Activated B cell treated with CpG ODN at 0.5 μM for 24 hours (primary cell): ENCODE measurements at places on chromosomes 1 and 21. TPM values are rescaled to one million over a fixed set of nuclear protein-coding genes. Genes with fewer than 3 reads are reported as not detected.

CCDC30 gene
- 3.5 and 4.3 TPM in 2 replicates for total RNA-seq

GRCh38 chr1:45499415-45499769 lies 481 bp downstream of the CCDC163 start:
- peak overlapping the region; percentile 88 for H3K27ac ChIP-seq
- H3K27me3 ChIP-seq: no peaks in the 10 kb centered on the region
- peak overlapping the region; percentile 97 for H3K4me3 ChIP-seq
- peaks cover 7% of the 10 kb centered on the region for H3K36me3 ChIP-seq

GRCh38 chr1:89489047-89489729 lies 35.4 kb upstream of the LRRC8B start:
- H3K4me1 ChIP-seq: no peaks in the 10 kb centered on the region
- H3K27ac ChIP-seq: no peak overlapping the region
- H3K4me3 ChIP-seq: no peak overlapping the region
- peaks cover 4% of the 10 kb centered on the region for H3K27me3 ChIP-seq
- no peak for DNase-seq
- no peaks in the 10 kb centered on the region for H3K36me3 ChIP-seq

TMED5 gene
- total RNA-seq: 38.7 and 42.3 TPM in 2 replicates

SELE gene
- not detected in 2 replicates for total RNA-seq

DNA sequence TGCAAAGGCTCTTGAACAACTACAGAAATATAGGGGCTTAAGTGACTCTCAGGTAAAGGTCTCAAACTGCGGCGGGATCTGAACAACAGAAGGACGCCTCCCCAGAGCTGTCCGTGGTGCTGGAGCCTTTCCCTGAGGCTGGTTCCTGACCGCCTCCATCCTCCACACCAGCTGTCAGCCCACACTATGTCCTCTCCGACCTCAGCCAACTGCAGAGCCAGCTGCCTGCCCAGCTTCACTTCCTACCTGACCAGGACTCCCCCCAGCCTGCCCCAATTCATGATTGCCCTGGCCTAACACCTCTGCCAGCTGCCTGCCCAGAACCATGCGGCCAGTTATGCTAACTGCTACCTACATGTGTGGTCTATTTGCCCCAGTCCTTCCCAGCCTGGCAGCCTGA lies 63.6 kb upstream of the ZC3H12A start:
- no peak for DNase-seq
- no peak overlapping the region for H3K27ac ChIP-seq
- no peaks in the 10 kb centered on the region for H3K4me1 ChIP-seq
- no peaks in the 10 kb centered on the region for H3K36me3 ChIP-seq

DNA sequence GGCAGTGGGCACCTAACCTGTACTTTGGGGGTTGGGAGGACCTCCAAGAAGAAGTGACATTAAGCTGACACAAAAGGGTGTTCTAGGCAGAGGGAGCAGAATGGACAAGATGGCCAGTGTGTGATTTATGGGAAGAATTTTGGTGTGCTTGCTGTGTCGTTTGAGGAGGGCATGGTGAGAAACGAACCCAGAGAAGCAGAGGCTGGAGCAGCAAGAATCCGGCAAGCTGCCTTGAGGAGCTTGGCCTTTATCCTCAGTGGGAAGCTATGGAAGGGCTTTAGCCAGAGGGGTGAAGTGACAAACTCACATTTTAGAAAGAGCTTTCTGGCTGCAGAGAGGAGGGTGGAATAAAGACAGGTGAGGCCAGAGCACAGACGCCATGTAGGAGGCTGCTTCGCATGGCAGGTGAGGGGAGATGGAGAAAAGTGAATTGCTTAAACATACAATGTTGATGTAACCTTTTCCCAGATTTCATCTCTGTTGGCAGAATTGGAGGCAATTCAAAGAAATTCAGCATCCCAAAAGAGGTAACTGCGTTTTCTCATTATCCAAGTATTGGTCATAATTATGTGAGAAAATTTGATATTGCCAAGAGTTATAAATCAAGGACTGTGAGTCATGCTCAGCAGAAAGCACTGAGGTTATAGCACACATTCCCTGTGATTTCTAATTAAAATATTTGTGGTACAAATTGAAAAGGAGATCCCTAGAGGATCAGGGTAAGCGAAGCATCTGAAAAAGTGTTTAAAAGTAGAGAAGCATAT lies 26.5 kb downstream of the TRIM45 start:
- DNase-seq: no peak
- no peaks in the 10 kb centered on the region for H3K27me3 ChIP-seq
- peaks cover 5% of the 10 kb centered on the region for H3K4me1 ChIP-seq
- no peak overlapping the region for H3K27ac ChIP-seq
- no peak overlapping the region for H3K4me3 ChIP-seq

DNA sequence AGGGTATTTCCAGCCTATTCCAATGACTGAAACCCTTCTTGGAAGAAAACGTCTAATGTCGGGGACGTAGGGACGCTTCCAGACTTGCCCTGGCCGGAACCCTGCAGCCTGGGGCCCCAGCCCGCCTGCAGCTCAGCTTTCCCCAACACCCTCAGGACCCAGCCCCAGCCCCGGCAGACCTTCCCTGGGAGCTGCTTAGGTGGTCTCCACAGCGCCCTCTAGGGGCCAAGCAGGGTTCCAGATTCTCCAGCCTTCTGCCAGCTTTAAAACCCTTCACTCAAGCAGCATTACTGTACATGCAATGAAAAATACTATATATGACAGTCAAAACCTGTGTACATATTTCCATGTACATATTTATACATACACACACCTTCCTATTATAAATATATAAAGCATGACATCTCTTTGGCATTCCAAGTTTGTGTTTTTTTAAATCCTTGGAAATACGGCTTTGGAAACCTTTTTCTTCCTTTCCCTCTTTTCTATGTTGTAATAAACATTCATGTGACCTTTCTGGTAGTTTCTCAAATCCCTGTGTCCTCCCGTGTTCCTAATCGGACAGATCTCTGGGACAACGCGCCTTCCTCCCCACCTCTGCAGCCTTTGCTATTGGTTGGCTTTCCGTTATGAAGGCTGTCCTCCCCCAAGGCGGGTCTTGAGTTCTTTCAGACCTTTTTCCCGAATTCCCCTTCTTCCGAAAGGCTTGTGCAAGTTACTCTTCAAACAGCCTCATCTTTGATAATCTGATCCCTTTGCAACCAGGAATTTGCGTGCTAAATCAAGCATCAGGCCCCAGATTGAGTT lies 60.3 kb downstream of the STUM start:
- H3K27me3 ChIP-seq: peaks cover 5% of the 10 kb centered on the region
- DNase-seq: peak; percentile 55
- H3K27ac ChIP-seq: no peak overlapping the region
- no peak overlapping the region for H3K4me3 ChIP-seq

GRCh38 chr1:158969855-158970254 lies 38.5 kb downstream of the PYHIN1 start:
- no peak overlapping the region for H3K4me3 ChIP-seq
- no peaks in the 10 kb centered on the region for H3K27me3 ChIP-seq
- no peak for DNase-seq
- H3K4me1 ChIP-seq: no peaks in the 10 kb centered on the region
- H3K36me3 ChIP-seq: no peaks in the 10 kb centered on the region
- H3K27ac ChIP-seq: no peak overlapping the region

DNA sequence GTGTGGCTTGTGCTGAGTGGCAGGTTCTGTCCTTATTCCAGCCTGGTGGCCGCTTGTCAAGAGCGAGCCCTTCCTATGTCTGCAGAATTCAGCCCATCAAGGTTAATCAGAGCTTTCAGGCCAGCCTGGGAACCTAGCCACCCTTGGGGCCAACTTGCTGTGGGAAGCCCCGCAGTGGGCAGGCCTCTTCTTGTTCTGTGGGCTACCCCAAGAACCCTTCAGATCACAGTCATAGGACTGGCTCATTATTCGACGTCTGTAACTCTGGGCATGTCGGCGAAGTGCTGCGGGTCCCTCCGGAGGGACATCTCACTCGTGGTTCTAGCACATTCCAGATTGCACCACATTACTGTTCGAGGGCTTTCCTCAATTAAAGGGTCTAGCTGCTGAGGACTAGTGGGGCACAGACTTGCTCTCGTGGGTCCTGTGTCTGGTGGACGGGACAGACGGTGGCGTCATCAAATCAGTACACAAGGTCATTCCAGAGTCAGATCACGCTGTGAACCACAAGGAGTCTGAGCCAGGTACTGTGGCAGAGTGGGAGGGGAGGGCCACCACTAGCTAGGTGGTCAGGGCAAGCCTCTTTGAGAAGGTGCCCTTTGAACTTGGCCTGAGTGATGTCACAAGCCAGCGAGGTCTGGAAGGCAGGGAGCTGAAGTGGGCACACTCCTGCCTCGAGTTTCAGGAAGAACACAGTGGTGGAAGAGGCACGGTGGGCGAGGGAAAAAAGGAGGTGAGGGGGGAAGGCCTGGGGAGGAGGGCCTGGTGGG lies 20.3 kb upstream of the TNFRSF1B start:
- no peaks in the 10 kb centered on the region for H3K36me3 ChIP-seq
- no peak overlapping the region for H3K4me3 ChIP-seq
- H3K4me1 ChIP-seq: peaks cover 89% of the 10 kb centered on the region
- H3K27me3 ChIP-seq: no peaks in the 10 kb centered on the region
- peak overlapping the region; percentile 79 for H3K27ac ChIP-seq

FMO4 gene
- total RNA-seq: 3.0 and 3.4 TPM in 2 replicates

DNA sequence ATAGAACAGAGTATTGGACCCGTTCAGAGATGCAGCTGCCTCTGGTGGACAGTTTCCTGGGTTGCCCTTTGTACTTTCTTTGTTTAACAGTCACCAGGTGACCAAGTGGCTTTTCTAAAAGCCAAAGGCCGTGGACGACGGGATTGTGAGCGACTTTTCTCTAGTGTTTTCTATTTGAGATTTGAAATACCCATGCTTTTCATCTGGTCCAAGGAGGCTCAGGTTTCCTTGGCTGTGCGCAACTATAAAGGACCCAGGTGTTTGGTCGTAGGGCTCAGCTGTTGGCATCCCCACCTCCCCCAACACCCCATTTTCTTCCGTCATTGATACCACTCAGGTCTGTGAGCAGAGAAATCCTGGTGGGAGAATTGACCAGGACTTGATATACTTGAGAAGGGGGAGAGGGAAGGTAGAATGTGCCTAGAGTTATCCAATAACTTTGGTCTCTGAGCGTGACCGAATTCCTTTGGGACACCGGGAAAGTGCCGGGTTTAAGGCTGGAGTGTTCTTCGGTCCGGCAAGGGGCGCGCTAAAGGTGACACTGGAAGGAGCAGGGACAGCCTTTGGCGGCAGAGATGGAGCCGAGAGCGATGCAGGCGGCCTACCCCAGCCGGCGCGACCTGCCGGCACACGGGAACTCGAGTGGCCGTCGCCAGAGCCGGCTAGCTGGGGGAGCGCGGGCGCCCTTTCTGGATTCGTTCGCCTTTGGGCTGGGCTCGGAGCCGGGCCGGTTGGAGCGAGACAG lies 83.4 kb upstream of the BMP8A start:
- peaks cover 28% of the 10 kb centered on the region for H3K4me1 ChIP-seq
- H3K27me3 ChIP-seq: no peaks in the 10 kb centered on the region
- peak overlapping the region; percentile 88 for H3K4me3 ChIP-seq
- peaks cover 14% of the 10 kb centered on the region for H3K36me3 ChIP-seq
- peak overlapping the region; percentile 35 for H3K27ac ChIP-seq

GRCh38 chr1:167656657-167657056 lies 26.6 kb downstream of the RCSD1 start:
- H3K27ac ChIP-seq: no peak overlapping the region
- DNase-seq: no peak
- H3K4me3 ChIP-seq: no peak overlapping the region
- H3K27me3 ChIP-seq: no peaks in the 10 kb centered on the region
- H3K36me3 ChIP-seq: peaks cover 84% of the 10 kb centered on the region
- peaks cover 96% of the 10 kb centered on the region for H3K4me1 ChIP-seq

DNA sequence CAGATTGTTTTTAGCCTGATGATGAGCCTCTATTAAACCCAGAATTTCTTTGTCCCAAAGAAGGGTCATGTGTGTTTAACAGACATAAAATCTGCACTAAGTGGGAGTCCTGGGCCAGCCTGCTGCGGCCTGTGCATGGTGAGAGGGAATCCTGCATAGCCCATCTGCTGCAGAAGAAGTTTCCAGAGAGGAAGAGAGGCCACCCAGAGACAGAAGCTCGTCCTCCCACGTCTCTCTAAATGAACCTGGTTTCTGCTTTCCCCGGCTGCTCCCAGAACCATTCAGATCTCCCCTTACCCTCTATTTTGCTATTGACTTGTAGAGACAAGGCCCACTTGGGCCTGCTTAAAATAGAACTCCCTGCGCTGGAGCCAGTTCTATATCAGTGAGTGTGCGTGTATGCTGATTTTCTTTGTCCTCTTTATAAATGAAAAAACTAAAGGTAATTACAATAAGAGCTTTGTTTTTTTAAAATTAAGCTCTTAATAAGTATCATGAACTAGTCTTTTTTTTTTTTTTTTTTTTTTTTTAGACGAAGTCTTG lies 142.8 kb upstream of the RAB4A start:
- peaks cover 19% of the 10 kb centered on the region for H3K27me3 ChIP-seq
- H3K4me1 ChIP-seq: peaks cover 26% of the 10 kb centered on the region
- no peak overlapping the region for H3K4me3 ChIP-seq
- H3K27ac ChIP-seq: no peak overlapping the region
- H3K36me3 ChIP-seq: no peaks in the 10 kb centered on the region

AGMAT gene
- 8.1 TPM in 2 replicates for total RNA-seq

DNA sequence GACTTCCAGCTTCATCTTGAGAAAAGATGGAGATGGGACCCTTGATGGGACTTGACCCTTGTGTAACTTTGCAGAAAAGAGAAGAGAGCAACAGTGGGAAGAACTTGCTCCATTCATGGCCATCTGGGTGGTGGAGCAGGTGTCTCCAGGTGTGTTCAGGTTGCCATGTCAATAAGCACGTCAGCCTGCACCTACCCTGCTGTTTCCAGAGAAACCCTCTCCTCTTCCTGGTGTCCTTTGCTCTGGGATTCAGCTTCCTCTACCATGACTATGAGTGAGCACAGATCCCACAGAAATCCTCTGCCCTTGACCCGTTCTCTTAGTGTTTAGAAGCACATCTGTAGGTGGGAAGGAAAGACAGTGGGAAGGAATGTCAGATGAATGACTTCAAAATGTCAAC lies 21.8 kb upstream of the OTUD3 start:
- no peak overlapping the region for H3K27ac ChIP-seq
- no peak for DNase-seq
- peaks cover 27% of the 10 kb centered on the region for H3K27me3 ChIP-seq
- no peaks in the 10 kb centered on the region for H3K4me1 ChIP-seq

SLC35F3 gene
- total RNA-seq: not detected in 2 replicates

OR6N1 gene
- total RNA-seq: not detected in 2 replicates

- DNase-seq: no peak
- no peak overlapping the region for H3K4me3 ChIP-seq
- peaks cover 32% of the 10 kb centered on the region for H3K27me3 ChIP-seq
- H3K27ac ChIP-seq: no peak overlapping the region
- H3K4me1 ChIP-seq: no peaks in the 10 kb centered on the region
Observed at GRCh38 chr1:46424730-46425129, 30.6 kb downstream of the FAAH start.

DNA sequence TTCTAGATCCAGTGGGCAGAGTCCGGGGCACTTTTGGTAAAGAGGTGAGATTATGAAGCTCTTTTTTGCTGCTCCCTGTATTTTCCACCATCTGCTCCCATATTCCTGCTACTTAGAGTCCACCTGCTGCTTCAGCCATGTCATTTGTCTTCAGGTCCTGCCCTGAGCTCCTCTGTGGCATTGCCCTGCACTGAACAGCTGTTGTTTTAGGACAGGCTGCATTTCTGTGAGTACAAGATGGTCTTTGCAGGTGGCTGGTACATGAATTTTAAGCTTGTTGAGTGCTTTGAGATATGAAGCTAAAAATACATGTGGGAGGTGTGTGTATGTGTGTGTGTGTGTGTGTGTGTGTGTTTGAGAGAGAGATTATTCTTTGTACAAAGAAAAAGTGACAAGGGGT lies 21.9 kb downstream of the MT1HL1 start:
- no peak for DNase-seq
- no peaks in the 10 kb centered on the region for H3K27me3 ChIP-seq
- H3K4me1 ChIP-seq: no peaks in the 10 kb centered on the region
- no peak overlapping the region for H3K27ac ChIP-seq
- no peaks in the 10 kb centered on the region for H3K36me3 ChIP-seq

GRCh38 chr1:119075614-119076013 lies 64.8 kb downstream of the WARS2 start:
- no peak overlapping the region for H3K27ac ChIP-seq
- H3K4me1 ChIP-seq: no peaks in the 10 kb centered on the region
